Stimulated activated CD4-positive, alpha-beta T cell treated with anti-CD3 and anti-CD28 coated beads, Interleukin-4, amount 100 ng/mL, for 1 hour (primary cell): ENCODE measurements at places on chromosomes 7 and 10.

DNA sequence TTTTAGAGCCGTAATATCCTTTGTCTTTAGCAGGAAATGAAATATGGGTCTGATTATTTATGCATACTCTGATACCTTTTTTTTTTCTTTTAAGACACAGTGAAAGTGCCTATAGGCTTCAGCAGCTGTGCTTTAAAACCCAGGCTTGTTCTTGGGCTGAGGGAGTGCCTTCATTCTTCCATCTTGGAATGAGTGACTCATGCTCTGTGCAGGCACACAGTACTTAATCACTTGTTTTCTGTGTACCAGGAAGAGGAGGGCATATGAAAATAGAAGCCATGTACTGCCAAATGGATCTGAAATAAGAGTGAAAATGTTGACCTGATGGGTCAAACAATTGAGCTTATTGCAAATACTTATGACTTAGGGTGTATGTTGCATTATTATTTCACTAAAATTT is 12.0 kb downstream of the INPP5F start:
- no peak for DNase-seq

GRCh38 chr7:67823345-67823744 is 826.7 kb downstream of the TYW1 start:
- no peak for DNase-seq

DNA sequence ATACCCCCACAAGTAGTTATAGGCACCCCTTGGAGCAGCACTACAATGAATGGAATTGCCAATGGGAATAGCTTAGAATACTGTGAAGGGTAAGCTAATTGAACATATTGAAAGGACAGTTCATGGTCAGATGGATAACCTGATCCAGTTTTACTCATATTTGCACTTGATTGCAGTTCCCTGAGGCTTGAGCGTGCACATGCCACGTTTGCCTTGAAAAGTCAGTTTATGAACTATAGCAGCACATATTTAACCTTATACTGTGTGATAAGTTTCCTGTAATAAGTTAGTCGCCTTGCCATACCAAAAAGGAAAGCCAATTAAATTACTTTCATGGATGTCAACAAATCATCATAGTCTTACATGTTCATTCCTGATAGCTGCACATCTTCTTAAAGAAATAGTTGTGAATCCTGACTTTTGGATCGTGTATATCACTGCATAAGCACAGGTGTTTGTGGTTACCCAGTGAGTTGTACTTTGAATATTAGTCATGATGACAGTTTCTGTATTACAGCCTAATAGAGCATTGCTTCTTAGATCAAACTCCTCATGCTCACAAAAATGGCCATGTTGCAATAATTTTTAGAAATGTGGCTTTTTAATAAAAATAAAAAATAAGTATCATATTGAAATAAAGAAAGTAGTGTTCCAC is 21.6 kb downstream of the DNTT start:
- DNase-seq = no peak

GRCh38 chr10:127102176-127102575 is 94.2 kb downstream of the INSYN2A start:
- DNase-seq = no peak

DNA sequence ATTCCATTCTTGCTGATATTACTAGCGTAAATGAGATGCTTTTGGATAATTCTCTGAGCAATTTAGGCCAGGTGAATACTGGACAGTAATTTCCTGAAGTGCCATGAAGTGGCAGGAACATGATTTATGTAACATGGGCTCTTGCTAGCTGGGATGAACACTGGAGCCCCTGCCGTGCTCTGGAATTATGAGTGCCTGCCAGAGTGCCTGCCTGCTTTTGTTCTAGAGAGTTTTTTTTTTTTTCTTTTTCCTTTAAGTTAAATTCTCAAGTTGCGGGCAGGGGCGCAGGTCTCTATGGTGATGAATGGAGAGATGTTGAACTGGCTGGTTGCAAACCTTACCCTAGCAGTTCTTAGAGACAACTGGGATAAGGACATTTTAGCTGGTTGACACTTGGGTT is 165.9 kb downstream of the AUTS2 start:
- no peak for DNase-seq

GRCh38 chr7:116801092-116801710 is 61.2 kb upstream of the CAPZA2 start:
- no peak for DNase-seq

GRCh38 chr7:99489235-99489634 is 10.8 kb downstream of the ZNF394 start:
- no peak for DNase-seq

- DNase-seq = peak; percentile 87
These were observed 98.0 kb upstream of the ZNF722 start for GRCh38 chr7:63900394-63901203.

DNA sequence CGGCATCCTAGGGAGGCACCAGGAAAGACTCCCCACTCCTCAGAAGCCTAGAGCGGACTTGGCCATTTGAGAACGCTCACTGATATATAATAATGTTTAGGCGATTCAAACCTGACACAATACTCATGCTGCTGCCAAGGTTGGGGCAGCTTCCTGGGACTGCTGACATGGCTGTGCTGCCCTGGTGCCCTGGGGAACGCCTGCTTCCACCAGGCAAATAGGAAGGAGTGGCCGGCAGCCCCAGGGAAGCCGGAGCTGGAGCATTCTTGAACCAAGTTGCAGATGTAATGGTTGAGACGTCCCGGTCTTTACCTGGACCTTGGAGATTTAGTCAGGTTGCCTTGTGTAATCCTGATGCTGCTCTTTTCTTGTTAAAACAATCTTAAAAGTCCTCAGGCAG is 8.8 kb downstream of the GDF10 start:
- DNase-seq = no peak

DNA sequence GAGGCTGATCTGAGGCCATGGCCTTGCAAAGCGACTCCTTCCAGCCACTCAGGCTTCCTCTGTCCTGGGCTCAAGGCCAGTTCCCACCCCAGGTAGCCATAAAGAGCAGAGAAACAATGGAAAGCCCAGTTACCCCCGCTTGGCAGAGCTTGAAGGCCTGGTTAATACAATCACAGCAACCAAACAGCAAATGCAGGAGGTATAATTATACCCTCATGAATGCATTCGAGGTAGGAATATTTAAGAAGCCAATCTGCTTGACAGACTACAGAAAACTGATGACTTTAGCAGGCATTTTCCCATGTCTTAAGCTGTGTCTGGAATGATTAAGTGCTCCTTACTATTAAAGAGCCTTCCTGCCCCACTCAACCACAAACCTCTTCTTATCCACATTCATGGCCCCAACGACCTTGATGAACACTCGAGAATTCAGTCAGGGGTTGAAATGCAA is 114.1 kb upstream of the MACROH2A2 start:
- DNase-seq = no peak

DNA sequence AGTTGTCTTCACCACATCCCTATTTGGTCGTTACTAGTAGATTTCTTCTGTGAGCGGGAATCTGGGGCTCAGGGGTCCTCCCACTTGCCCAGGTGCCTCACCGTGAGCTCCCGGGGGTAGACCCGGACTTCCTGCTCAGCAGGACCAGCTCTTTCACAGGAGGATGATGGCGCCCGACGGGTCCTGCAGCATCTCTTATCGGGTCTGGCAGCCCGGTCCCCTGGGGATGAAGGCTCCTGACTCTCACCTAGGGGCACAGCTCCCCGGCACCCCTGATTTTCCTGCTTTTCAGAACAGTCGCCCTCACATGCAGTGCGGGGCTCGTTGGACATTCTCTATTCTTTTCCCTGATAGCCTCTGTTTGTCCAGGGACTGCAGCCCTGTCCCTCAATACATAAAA is 33.0 kb upstream of the SHH start:
- DNase-seq = no peak

- no peak for DNase-seq
These were observed 148.5 kb downstream of the MTERF1 start for GRCh38 chr7:91731976-91732375.

- DNase-seq = no peak
These were observed 225.6 kb upstream of the IGFBP3 start for GRCh38 chr7:46146454-46147255.
